ENCODE measurements at places on chromosomes 11 and 22.

DNA sequence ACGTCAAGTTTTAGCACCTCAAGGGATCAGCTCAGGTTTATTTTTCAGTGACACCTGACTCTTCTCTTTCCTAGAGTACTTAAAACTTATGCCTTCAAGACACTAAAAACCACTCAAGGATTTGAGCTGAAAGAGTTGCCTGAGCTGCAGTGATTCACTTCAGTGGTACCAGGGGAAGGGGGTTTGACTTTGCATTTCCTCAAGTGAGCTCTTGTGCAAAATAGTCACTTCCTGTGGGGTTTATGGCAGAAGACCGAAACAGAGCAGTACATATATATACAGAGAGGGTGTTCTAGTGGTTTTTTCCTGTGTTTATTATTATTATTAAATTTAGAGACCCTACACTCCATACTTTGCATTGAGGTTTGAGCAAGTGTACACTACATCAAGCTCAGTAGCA is 60.7 kb downstream of the DBX1 start:
- no peak for DNase-seq

- no peak for DNase-seq
Observed at GRCh38 chr11:101741061-101741460, 157.3 kb upstream of the TRPC6 start.

DNA sequence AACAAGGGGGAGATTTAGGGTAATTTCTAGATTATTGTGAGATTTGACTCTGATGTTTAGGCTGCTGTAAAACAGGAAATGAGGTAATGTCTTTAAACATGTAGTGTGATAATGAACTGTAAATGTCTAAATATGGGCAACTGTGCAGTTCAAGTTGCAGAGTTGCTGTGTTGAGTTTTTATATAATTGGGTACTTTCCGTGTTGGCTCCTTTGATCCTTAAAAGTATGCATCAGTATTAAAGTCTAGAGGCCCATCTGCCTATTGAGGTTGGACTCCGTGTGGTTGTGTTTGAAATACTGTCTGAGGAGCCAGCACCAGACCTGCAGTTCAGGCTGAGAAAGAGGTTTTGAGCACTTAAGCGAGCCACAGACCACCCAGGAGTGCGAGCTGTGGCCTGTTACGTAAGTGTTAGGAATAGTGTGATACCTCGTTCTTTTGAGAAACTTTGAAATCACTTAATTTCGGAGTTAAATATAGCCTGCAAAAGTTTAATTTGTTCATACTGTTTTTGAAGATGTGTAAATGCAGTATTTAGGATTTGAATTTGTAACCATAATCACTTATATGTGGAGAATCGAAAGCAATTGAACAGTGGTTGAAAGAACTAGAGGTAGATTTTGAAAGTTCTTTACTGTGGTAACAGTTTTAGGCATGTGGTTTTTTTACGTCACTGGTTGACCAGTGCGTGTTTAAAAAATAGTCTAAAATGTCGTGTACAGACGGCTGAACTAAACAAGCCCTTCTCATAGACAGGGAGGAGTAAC is 9.0 kb downstream of the FAM118A start:
- DNase-seq, result no peak

GRCh38 chr11:17397311-17398002 is 9.0 kb upstream of the KCNJ11 start:
- no peak for DNase-seq

DNA sequence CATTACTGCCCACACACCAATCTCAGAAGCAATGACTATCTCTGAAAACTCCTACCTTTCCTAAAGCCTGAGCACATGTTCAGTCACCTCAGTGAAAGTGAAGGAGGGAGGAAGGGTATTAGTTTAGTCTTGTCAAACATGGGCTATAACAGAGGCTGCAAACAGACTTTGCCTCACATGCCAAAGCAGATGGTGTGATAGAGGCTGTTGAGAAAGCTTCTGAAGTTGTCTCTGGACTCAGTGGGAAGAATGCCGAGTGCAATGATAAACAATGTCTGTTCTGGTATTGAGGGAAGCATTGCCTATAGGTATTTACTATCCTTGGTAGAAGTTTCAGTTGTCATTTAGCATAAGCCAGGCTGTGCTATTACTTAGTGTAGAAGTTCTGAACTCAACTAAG is 314.5 kb upstream of the CCDC90B start:
- DNase-seq, result no peak

DNA sequence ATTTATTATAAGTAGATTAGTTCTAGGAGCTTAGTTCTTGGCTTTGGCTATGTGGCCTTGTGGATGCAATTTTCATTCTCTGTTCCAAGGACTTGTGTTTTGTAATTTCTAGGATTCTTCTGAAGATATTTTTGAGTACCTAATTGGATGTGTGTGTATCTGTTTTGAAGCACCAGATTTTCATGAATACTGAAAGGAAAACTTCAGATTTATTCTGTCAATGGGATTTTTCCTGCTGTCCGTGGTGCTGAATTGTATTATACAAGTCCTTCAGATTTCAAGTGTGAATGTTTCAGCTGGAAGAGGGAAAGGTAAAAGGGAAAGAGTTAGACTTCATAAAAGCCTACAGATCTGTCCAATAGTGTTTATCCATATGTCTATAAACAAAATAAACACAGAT is 18.2 kb upstream of the SYN3 start:
- no peak for DNase-seq

GRCh38 chr22:46116491-46116958 is 33.8 kb upstream of the PPARA start:
- DNase-seq, result no peak

GRCh38 chr11:22666325-22666687 is at the start of gene GAS2:
TSS of gene GAS2 (plus strand) at chr11:22666611. CDS start at chr11:22674870, 8,259 bp downstream.
- DNase-seq, result no peak

DNA sequence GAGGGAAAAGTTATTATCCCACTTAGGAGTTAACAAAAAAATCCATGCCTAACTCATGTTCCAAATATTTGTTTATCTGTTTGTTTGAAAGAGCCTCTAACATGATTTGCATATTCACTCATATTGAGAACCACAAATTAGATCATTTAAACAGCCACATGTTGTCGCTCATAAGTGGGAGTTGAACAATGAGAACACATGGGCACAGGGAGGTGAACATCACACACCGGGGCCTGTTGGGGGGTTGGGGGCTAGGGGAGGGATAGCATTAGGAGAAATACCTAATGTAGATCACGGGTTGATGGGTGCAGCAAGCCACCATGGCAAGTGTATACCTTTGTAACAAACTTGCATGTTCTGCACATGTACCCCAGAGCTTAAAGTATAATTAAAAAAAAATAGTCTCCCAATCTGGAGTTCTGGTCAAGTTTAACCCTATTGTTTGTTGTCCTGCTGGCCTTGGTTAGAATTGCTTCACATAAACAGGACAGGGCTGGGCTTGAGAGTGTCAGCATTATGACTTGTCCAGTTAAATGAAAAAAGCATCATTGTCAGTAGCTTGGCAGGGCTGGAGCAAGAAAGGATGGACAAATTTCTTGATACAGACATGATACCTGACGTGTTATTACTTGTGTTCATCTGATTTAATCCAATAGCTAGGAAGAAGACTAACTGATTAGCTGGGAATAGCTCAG is 57.8 kb upstream of the PSMA1 start:
- no peak for DNase-seq

GRCh38 chr11:110287537-110287936 is 8.9 kb downstream of the RDX start:
- DNase-seq, result no peak

GRCh38 chr11:113615773-113616172 is 90.3 kb downstream of the TMPRSS5 start:
- no peak for DNase-seq

DNA sequence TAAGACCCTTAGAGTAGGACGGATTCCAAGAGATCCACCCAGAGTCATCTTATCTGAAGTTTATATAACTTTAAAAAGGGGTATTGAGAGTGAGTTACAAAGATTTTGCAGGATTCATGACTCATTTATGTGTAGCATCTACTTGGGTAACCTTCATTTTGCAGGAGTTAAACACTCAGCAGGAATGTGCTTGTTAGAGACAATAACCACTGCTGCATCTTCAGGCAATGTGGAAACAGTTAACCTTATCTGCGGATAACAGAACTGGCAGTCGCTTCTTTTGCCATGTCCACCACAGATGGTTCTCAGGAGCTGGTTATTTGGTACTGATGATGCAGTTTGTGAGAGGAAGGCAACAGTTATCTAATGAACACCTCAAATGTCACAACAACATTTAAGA is 417.9 kb upstream of the DDI1 start:
- no peak for DNase-seq

DNA sequence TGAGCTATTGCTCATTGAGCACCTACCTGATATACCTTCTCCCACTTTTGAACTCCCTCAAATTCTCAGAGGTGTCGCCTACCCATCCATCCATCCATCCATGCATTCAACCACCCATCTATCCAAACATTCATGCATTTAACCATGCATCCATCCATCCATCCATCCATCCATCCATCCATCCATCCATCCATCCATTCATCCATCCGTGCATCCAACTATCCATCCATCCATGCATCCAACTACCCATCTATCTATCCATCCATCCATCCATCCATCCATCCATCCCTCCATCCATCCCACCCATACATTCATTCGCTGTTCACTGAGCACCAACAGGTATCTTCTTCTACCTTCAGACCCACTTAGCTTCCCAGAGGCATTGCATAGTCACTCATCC is 342.8 kb downstream of the CTTN start:
- no peak for DNase-seq

DNA sequence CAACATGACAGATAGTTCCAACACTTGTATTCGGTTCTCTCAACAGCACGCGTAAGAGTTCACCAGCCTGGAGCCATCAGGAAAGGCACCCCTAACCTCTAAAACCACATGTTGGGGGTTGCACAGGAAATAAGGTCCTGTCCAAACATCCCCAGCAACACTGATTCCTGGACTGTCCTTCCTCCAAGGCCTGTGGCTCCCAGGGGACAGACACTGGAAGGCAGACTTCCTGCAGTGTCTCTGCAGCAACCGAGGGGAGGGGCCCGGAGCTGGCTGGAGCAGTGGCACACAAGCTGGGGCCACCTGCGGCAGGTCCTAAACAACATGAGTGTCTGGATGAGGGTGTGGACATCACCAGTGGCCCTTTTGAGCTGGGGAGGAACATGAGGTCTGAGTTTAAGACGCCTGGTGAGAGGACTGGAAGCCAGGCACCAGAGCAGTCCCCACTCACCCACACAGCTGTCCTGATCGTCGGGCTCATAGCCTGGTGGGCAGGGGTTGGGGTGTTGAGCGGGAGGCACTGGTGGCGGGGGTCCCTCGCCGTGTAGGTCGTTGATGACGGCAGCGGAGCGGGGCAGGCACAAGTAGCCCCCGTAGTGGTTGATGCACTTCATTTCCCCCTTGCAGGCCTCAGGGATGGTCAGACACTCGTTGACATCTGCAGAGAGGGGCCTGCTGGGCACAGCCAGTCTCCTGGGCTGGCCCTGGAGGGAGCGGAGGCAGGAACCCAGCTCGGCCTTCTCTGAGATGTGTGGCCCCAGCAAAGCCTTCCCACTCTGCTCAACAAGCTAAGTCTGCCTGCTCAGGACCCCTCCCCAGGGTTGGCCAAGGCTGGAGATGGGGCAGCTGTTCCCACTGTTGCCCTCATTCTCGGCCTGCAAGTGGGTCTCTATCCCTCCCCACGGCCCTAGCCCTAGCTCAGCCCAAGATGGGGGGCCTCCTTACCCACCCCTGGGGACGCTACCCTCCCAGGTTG is 1.6 kb downstream of the EFEMP2 start:
- DNase-seq, result no peak

DNA sequence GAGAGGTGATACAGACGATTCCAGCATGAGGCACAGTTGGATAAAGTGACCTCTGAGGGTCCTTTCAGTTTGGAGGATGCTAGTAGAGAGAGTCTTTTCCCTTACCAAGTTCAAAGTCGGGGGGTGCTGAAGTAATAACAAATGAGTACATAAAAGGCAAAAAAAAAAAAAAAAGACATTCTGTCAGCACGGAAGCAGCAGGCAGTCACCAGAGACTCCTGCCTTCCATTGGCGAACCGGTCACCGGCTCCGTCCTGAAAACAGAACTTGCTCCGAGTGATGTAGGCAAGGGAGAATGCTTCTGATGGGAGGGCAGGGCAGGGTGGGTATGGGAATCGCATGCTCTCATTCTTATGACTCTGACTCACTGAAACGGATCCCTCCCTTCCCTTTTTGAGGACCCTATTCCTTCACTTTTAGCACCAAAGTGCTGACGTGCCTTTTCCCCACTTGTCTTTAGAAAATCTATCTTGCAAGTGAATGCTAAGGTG is 65.9 kb downstream of the PRR5L start:
- no peak for DNase-seq

GRCh38 chr11:105357146-105357545 is 217.6 kb upstream of the CARD18 start:
- DNase-seq, result no peak

DNA sequence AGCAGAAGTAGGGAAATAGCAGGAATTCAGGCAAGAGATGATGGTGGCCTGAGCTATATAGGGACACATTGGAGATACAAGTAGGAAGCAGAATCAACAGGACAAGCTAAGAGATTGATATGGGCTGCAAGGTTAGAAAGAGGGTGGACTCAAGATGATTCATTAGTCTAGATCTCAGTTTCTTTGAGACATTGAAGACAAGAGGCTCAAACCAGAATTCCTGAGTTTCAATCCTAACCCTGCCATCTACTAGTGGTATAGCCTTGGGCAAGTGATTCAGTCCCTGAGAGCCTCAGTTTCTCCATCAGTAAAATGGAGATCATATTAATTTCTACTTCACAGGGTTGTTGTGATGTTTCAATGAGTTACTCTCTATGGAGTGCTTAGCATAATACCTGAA is 53.1 kb upstream of the NAV2 start:
- no peak for DNase-seq

- no peak for DNase-seq
Observed at GRCh38 chr11:24514219-24514594, 17.4 kb downstream of the LUZP2 start.

GRCh38 chr22:25025491-25026400 is 73.2 kb downstream of the KIAA1671 start:
- no peak for DNase-seq

DNA sequence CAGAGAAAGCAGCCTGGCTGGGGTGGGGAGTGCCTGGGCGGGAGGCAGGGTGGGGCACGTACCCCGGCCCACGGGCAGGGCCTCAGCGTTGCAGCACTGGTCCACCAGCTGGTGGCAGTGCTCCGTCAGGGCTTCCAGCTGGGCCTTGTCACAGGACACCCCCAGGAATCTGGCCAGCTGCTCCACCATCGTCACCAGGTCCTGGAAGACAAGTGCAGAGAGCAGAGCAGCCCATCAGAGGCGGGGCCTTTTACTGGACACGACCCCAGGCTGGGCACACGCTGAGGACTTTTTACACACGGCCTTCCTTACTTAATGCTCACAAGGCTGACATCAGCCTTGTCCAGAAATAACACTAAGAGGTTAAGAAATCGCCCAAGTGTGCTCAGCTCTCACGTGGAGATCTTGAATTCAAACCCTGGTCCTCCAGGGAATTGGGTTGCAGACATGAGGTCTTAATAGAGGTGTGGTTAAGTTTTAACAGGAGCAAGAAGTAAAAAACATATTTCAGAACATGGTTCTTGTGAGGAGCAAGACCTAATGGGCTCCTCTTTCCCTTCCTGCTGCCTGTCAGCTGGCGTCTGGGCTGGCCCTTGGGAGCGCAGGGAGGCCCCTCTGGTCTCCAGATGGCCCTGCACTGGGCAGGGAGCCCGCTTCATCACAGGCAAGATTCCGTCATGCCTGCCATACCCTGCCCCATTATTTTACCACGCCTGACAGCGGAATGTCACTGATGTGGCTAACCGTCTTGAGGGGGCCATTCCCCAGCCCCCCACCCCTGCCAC is 17.1 kb upstream of the EFCAB6 start:
- no peak for DNase-seq

All from SIG-M5 (cell line).